ENCODE measurements at places on chromosomes 7 and 10. TPM values are rescaled to one million over a fixed set of nuclear protein-coding genes. Genes with fewer than 3 reads are reported as not detected.

- no peak for DNase-seq
Measured at GRCh38 chr10:98272245-98272644, 4.3 kb upstream of the LOXL4 start.

DNA sequence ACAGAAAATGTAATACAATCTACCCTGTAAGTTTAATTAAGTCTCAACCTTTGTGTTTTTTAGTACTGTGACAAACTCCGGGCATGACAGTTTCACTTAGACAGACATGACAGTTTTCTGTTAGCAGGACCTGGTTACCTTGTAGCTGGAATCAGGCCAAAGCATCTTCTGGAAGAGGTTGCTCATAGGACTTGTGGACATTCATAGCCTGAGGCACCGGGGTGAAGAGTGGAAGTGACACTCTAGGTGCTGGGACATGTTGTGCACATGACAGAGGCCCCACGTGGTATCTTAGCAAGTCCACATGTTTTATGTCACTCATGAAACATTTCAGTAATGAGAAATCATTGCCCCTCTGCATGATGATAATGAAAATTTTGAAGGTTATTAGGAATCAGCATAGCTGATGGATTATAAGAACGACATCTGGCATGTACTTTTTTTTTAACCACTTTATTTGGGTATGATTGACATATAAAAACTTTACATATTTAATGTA is 441.4 kb downstream of the CNTNAP2 start:
- DNase-seq, result no peak

DNA sequence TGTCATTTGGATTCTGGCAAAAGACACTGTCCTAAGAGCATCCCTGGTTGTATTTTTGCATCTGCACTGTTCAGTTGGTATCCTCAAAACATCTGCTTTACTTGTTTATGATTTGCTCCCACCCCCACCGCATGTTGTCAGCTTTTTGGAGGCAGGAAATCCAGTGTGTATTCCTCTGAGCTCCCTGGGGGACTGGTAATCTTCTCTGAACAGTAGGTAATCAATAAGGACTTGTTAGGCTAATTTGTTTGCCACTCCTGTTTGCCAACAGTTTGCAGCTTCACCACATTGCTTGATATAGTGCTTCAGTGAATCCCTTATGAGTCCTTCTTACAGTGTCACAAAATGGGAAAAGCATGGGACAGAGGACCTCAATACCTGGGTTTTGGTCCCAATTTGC is 49.1 kb downstream of the FEZF1 start:
- no peak for DNase-seq

Gene TMEM236
- total RNA-seq, result 0.17 TPM

Gene CYP3A7
- 81.2 TPM for total RNA-seq

Gene NIPSNAP2
- total RNA-seq, result 11.6 TPM
